Stimulated activated CD8-positive, alpha-beta memory T cell treated with anti-CD3 and anti-CD28 coated beads, Interleukin-12 subunit alpha, Interleukin-12 subunit beta, amount 100 ng/mL, for 4 hours (primary cell): ENCODE measurements at places on chromosomes 12 and 14.

- DNase-seq = peak; percentile 74
Measured at GRCh38 chr12:124863416-124864325, at the start of gene SCARB1. Gene SCARB1 (minus strand): TSS chr12:124863864. CDS start chr12:124863720, 144 bp downstream.

DNA sequence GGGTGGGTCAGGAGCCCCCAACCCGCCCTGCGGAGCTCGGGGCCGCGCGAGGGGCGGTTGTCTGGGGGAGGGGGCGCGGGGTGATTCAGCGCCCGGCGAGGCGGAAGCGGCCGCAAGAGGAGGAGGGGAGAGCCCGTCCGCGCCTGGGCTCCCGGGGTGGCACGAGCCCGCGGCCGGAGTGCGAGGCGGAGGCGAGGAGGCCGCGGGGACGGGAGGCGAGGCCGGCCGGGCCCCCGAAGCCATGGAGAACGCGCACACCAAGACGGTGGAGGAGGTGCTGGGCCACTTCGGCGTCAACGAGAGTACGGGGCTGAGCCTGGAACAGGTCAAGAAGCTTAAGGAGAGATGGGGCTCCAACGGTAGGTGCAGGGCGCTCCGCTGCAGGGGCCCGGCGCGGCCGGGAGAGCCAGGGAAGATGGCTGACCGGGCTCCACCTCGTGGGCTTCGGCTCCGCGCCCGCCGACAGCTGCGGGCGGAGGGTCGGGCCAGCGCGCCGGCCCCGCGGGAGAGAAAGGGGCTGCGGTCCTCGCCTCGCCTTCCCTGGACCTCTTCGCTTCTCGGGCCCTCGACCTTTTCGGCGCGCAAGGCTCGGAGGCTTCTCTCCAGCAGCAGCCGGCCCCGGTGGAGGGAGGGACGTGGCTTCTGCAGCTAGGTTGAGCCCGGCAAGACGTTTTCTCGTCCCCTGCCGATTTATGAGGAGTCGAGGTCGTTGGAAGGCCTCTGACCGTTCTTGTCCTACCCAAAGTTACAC lies 677 bp downstream of the ATP2A2 start:
- peak; percentile 20 for DNase-seq

- DNase-seq = no peak
Measured at GRCh38 chr14:99289394-99290189, 17.6 kb upstream of the BCL11B start.

DNA sequence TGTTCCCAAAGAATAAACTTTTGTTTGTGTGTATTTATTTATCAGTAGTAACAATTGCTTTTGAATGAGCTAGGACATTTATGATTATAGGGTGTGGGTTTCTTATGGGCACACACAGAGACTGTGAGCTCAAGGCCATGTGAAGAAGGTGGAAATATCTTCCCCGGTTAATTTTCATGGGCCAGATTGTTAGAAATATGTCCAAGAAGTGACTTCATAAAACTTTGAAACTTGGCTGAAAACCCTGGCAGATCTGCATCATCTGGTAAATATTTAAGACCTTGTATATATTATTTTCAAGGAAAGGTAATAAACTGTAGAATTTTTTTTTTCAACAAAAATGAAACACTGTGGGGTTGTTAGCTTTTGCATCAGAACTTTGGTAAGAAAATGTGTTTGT lies 53.5 kb upstream of the RNU6-8 start:
- no peak for DNase-seq

- DNase-seq = no peak
Measured at GRCh38 chr12:20196767-20197166, 171.6 kb upstream of the PDE3A start.

GRCh38 chr12:106145539-106146447 lies 7.0 kb upstream of the NUAK1 start:
- no peak for DNase-seq

DNA sequence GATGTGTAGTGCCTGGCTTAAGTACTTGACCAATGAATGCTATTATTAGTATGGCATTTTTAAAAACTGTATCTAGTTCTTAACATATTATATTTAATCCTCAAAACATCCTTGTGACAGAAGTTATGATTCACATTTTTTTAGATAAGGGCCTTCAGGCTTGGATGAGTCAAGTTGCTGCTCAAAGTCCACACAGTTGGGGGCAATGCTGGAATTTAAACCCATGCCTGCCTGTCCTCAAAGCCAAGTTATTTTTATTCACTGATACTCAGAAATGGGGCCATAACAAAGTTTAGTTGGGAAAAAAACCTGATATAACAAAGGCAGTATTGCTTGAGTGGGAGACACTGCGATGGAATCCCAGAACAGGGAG lies 50.6 kb downstream of the RFX4 start:
- no peak for DNase-seq

DNA sequence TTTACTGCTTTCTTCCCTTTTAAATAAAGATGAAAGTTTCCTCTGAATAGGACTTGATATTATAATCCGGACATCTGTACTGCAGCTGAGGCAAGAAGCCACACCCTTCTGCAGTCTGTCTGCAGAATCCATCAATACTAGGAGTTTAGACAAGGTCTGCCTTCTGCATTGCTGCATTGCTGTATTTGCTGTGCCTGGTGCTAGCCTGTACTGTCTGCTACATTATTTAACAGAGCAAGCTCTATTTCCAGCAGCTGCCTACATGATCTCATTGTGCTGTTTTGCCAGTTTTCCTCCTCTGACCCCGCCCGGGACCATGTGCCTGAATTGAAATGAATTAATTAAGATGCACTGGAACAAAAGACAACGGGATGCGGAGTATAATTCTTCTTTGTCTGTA lies 1.7 kb downstream of the TUBA1A start:
- DNase-seq = no peak

DNA sequence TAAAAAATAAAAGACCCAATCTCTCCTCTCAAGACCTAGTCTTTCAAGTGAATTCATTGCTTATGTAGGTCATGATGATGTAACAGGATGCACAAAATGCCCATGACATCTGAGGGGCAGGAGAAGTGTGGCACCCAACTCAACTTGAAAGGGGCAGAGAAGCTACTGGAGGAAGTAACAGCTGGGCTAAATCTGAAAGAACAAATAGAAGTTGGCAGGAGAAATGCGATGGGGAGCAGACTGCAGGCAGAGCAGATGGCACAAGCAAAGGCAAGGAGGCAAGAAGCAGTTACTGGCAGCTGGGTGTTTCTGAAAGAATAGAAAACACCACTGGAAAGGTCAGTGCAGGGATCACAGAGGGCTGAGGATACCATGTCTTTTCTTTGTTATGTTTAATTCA lies 14.6 kb downstream of the SLC38A4 start:
- DNase-seq = no peak

DNA sequence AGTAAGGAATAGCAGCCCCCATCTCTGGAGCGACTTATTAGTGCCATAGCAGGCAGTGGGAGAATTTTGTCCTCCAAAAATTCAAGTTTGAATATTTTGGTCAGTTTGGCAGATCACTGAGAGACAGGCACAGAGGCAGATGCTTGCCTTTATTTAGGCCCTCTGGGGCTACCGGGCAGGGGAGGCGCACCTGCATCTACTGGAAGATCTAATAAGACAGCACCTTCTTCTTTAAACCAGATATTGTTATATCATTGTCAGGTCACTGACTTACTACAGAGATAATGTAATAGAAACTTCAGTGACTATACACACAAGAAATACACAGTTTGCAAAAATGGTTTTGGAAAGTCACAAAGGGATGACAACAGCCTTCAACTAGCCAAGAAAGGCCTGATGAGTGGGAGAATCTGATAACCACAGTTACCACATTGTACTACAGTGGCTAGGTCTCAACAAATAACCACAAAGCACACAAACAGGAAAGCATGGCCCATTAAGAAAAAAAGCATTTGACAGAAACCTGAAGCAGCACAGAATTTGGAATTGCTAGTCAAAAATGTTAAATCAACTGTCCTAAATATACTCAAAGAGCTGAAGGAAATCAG lies 56.8 kb downstream of the CDK17 start:
- no peak for DNase-seq

DNA sequence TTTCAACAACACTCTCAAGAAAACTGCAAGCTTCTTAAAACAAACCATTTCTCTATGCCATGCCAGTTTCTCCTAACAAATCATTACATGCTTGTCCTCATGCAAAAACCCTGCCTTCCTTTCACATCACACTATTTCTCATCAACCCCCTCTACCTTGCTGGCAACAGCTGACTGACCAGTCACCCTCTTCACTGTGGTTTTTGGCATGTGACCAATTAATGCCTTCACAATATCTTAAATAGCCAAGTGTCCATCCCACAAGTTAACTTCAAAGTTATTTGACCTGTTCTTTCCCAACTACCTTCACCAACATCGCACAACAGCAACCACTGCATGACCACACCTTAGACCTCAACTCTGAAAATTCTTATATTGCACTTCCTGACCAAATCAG lies 159.6 kb downstream of the CEP128 start:
- no peak for DNase-seq

DNA sequence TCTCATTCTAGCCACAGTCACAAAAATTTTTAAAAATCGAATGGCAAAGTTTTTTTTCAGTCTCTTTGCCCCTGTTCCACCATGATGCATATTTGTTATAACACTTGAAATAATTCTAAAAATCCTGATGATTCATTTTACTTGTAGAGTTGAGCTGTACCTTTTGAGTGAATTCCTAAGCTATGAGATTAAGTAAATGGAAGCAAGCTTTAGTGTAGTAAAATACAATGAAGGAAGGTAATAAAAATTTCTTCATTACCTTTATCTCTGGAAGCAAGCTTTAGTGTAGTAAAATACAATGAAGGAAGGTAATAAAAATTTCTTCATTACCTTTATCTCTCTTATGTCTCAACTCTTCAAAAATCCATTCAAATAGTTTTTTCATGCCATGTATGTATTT lies 46.1 kb downstream of the TMTC3 start:
- no peak for DNase-seq

- DNase-seq = no peak
Measured at GRCh38 chr12:98420461-98420860, 94.9 kb upstream of the TMPO start.

DNA sequence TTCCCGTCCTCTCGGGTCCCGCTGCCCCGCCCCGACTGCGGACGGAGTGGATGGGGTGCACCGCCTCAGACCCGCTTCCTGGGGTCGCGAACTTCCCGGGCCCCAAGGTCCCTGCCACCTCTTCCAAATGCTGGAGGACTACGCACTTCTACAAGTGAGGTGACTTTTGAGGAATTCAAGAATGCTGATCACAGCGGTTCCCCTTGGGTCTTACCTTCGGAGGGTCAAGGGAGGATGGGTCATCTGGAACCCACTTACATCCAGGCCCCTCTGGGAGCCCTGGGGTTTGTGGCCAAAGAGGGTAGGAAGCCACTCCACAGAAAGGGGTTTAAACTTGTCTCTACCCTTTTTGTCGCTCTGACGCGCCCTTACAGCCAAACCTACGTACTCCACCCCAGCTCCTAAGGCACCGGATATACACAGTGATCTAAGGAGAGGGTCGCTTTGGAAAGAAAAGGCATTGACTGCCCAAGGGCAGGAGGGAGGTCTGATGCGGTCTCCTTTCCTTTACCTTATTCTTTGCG lies 532 bp upstream of the PRKD1 start:
- no peak for DNase-seq

- no peak for DNase-seq
Measured at GRCh38 chr12:29741342-29742241, 42.1 kb downstream of the TMTC1 start.

- DNase-seq = no peak
Measured at GRCh38 chr12:49070971-49071370, 1.2 kb upstream of the RHEBL1 start.

DNA sequence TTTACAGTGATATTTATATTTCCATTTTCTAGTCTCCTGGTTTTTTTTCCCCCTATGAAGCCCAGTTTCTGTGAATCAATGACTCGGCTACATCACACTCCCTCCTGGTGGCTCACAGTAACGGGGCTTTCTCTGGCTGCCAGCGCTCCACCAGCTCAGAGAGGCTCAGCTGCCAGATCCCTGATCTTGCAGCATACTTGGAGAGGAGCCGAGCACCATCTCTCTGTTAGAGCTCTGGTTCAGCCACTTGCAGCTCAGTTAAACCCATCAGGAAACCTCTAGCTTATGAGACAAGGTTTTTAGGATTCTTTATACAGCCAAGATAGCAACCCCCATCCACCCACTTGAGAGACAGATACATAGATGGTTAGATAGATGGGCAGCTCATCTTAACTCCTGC lies 74.6 kb downstream of the CIT start:
- DNase-seq = no peak

GRCh38 chr14:56125772-56126636 lies 7.8 kb downstream of the PELI2 start:
- DNase-seq = no peak

- peak; percentile 10 for DNase-seq
Measured at GRCh38 chr12:64714551-64714968, 44.6 kb downstream of the GNS start.

- no peak for DNase-seq
Measured at GRCh38 chr12:39723831-39724230, 104.2 kb upstream of the ABCD2 start.

- no peak for DNase-seq
Measured at GRCh38 chr14:64601571-64601970, 51.8 kb downstream of the PPP1R36 start.

DNA sequence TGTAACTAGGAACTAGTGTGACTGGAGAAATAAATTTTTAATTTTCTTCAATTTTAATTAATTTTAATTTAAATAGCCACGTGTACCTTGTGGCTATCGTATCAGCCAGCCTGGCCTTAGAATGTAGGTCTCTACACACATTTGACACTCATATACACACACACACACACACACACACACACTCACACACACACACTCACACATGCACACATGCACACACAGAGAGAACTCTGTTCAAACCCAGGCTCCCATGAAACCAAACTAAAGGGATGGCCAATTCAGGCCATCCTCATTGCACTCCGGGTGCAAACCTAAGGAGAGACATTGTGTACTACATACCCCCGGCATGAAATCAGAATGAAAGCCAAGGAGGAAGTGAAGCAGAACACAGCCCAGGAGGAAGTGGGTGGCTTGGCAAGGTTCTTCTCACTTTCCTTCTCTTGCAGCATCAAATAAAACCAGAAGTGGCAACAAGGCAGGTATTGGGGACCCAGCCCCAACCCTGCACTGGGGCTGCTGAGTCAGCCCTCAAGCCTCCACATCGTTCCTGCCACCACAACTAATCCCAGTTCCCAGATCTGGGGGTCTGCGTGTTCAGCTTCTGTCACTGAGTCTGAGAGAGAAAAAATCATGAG lies 26.2 kb upstream of the CHPT1 start:
- DNase-seq = peak; percentile 2

DNA sequence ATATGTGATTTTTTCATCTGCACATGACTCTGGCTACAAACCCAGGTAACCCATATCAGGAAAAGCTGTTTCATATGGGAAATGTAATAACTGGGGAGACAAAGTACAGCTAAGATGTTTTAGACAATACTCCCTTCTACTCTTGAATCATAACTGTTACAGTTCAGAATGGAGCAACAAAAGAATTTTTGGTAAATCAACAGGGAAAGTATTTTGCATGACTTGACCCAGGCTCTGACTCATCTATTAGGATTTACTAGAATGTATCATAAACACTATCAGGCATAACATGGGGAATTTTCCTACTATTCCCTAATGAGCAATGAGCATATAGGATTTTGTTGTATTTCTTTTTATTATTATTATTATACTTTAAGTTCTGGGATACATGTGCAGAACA lies 553.0 kb downstream of the SLC16A7 start:
- DNase-seq = no peak

GRCh38 chr12:111445726-111446581 lies 40.2 kb downstream of the SH2B3 start:
- DNase-seq = no peak

- no peak for DNase-seq
Measured at GRCh38 chr12:77847060-77847541, 16.4 kb downstream of the NAV3 start.
